ENCODE measurements at places on chromosomes 1 and 21.

GRCh38 chr1:227295609-227296008 is 22.7 kb downstream of the CDC42BPA start:
- DNase-seq, result no peak

DNA sequence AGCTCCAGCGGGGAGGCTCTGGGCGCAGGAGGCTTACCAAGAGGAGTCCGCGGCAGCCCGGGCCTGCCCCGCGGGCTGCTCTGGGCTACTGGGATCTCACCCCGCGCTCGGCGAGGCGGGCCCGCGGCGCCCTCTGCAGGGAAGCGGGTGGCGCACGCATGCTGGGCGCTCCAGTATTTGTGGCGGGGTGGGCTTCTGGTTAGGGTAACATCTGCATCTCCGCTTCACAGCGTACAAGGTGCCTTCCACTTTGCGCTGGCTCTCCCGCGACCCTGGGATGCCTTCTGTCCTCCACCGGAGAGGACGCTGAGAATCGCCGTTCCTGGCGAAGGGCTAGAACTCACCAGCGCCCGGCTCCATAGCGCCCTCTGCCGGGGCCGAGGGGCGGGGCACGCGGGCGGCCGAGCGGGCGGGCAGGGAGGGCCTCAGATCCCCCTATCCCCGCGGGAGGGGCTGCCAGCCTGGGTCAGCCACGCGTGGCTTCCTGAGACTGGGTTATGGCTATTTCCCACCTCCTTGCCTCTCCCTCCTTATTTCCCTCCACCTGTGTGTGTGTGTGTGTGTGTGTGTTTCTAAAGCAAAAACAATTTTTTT is 46.6 kb upstream of the CTBS start:
- peak; percentile 75 for DNase-seq

- no peak for DNase-seq
Measured at GRCh38 chr21:45586289-45586858, 44.1 kb upstream of the SLC19A1 start.

DNA sequence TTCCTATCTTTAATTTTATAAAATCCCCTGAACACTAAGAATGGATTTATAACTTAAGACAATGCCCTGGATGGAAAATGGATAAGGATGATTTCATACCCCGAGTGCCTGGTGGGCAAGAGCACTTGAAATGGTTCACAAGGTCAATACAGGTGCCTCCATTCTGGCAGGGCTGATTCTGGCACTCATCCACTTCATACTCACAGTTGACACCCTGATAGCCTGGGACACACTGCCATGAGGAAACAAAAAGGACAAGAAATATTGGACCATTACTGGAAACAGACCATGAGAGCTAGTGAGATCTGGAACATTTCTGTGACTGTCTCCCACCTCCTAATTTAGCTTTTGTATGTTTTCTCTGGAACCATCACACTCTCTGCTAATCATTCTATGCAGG is 39.1 kb upstream of the ADAM30 start:
- no peak for DNase-seq

GRCh38 chr1:22204989-22205913 is 62.4 kb upstream of the WNT4 start:
- no peak for DNase-seq

DNA sequence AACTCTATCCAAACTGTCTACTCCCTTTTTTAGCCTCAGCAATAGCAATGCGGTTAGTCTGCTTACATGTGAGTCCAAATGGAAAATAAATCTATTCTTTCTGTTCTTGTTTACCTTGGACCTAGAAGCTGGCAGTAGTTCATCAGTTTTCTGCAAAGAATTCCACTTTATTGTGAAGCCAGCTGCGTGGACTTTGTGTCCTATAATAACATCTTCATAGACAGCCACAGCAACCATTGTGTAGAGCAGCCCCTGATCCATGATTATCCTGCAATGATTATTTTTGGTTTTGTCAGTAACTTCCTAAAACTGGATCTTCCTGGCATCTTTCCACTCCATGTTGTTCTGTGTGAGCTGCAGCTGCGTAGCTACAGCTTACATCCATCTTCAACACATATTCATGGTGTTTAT is 408.7 kb downstream of the NUF2 start:
- no peak for DNase-seq

- no peak for DNase-seq
Measured at GRCh38 chr1:149967646-149968045, 31.0 kb upstream of the MTMR11 start.

GRCh38 chr1:68904477-68904876 is 407.6 kb upstream of the DEPDC1 start:
- DNase-seq, result no peak

DNA sequence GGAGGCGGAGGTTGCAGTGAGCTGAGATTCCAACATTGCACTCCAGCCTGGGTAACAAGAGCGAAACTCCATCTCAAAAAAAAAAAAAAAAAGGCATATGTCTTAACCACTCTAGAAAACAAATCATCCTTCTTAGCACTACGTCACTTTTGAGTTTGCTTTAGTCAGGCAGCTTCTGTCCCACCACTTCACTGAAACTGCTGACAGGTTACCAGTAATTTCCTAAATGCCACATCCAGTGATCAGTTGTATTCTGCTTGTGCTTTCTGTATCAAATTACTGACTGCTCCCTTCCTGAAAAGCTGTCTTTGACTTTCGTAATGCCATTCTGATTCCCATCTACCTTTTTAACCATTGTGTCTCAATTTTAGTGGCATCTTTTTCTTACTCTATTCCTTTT is 21.7 kb downstream of the RCOR3 start:
- no peak for DNase-seq

DNA sequence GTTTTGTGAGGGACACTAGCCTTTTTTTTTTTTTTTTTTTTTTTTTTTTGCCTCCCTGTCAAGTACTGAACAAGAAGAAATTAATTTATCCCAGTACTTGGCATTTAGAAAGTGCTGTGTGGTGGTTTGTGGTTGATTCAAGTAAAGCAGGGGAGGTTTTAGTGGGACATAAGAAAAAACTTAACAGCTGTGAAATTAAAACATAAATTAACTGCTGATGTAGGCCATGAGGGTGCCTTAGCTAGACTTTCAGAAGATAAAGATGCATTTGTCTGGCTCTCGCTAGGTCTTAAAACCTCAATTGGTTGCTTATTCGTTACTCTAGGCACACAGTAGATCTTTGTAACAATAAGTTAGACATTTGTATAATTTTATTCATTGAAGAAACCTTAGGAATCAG is 52.3 kb downstream of the SPATA46 start:
- no peak for DNase-seq

GRCh38 chr1:6091823-6092109 is 46.1 kb downstream of the KCNAB2 start:
- DNase-seq, result no peak

GRCh38 chr1:233613252-233614172 is at the start of gene KCNK1:
Gene KCNK1, plus strand, starts transcription at chr1:233614106. Its CDS starts 66 bp downstream, at chr1:233614172.
- DNase-seq, result peak; percentile 85

GRCh38 chr1:59171788-59172187 is 125.1 kb upstream of the FGGY start:
- DNase-seq, result no peak

GRCh38 chr1:75425001-75425650 is 185.8 kb downstream of the SLC44A5 start:
- DNase-seq, result no peak

- no peak for DNase-seq
Measured at GRCh38 chr1:15094056-15094455, 59.5 kb upstream of the TMEM51 start.

DNA sequence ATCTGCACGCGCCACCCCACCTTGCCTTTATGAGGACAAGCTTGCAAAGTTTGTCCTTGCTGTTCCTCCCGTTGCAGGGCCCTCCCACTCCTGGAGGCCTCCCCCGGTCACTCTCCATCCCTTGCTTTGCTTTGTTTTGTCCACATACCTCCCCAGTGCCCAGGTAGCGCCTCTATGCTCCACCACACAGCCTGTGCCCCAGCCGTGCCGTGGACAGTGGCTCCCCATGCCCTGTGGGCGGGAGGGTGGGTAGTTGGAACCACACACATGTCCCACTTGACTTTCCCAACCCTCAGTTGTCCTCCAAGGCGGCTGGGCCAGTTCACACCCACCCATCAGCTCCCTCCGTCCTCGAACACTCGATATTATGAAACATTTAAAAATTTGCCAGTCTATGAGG is 24.6 kb downstream of the SLX9 start:
- no peak for DNase-seq
